ENCODE measurements at places on chromosomes 7 and 10. TPM values are rescaled to one million over a fixed set of nuclear protein-coding genes. Genes with fewer than 3 reads are reported as not detected.

The MMP21 gene
- not detected for total RNA-seq

The LRRD1 gene
- not detected for total RNA-seq

The SLC26A3 gene
- total RNA-seq: not detected

The ECHS1 gene
- 50.3 TPM for total RNA-seq

The CC2D2B gene
- total RNA-seq: 0.86 TPM

The JMJD1C gene
- total RNA-seq: 98.4 TPM

The GAD2 gene
- not detected for total RNA-seq

The OPN4 gene
- not detected for total RNA-seq

The TMEM270 gene
- total RNA-seq: not detected

The LBX1 gene
- total RNA-seq: not detected

The NXPH1 gene
- total RNA-seq: not detected
